ENCODE measurements at places on chromosomes 5 and 9. TPM values are rescaled to one million over a fixed set of nuclear protein-coding genes. Genes with fewer than 3 reads are reported as not detected.

The CPLANE1 gene
- total RNA-seq, result 16.8 TPM

The IFNB1 gene
- not detected for total RNA-seq

The PCDHGA11 gene
- 11.0 TPM for total RNA-seq

The AGXT2 gene
- total RNA-seq, result not detected

The PTGES gene
- total RNA-seq, result 4.4 TPM

The PCBD2 gene
- total RNA-seq, result 5.9 TPM

The LEAP2 gene
- 0.06 TPM for total RNA-seq

The IL13 gene
- not detected for total RNA-seq

The ZNF782 gene
- total RNA-seq, result 3.4 TPM

The TMEM215 gene
- total RNA-seq, result not detected

The PCDHA10 gene
- total RNA-seq, result under 0.01 TPM

The SLC38A9 gene
- total RNA-seq, result 23.5 TPM

The ATG12 gene
- total RNA-seq, result 34.9 TPM

The SLC25A2 gene
- total RNA-seq, result 0.31 TPM

The GABRA1 gene
- under 0.01 TPM for total RNA-seq

The CDKN2B gene
- 4.4 TPM for total RNA-seq

The C5orf34 gene
- total RNA-seq, result 3.4 TPM

The C9orf153 gene
- total RNA-seq, result 0.26 TPM

The CHMP5 gene
- total RNA-seq, result 137 TPM

The PCDHA12 gene
- 0.06 TPM for total RNA-seq

The ENTPD2 gene
- total RNA-seq, result not detected

The RBM22 gene
- 17.7 TPM for total RNA-seq

The ENDOG gene
- total RNA-seq, result 29.1 TPM

The PCDHGB4 gene
- total RNA-seq, result 20.1 TPM

The GLRA1 gene
- total RNA-seq, result not detected
